ENCODE measurements at places on chromosomes 2 and 18. TPM values are rescaled to one million over a fixed set of nuclear protein-coding genes. Genes with fewer than 3 reads are reported as not detected.

DNA sequence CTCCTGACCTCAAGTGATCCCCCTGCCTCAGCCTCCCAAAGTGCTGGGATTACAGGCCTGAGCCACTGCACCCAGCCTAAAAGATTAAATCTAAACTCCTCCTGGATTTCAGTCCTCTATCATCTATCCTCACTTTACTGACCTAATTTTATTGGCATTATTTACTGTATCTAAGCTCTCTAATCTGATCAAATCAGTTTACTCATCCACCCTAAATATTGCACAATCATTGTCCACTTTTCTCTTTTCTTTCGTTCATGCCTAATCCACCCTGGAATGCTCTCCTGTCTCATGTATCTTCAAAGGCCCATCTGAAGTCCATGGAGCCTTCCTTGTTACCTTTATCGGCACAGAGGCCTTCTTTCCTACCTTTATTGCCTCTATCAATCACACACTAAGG lies 31.6 kb upstream of the GPR155 start:
- H3K36me3 ChIP-seq = no peaks in the 10 kb centered on the region
- H3K27me3 ChIP-seq = peaks cover 3% of the 10 kb centered on the region
- no peak overlapping the region for H3K4me3 ChIP-seq
- no peak overlapping the region for H3K27ac ChIP-seq
- no peak for DNase-seq

Gene HTR2B
- total RNA-seq = not detected

Gene ASPRV1
- total RNA-seq = 0.26 TPM

DNA sequence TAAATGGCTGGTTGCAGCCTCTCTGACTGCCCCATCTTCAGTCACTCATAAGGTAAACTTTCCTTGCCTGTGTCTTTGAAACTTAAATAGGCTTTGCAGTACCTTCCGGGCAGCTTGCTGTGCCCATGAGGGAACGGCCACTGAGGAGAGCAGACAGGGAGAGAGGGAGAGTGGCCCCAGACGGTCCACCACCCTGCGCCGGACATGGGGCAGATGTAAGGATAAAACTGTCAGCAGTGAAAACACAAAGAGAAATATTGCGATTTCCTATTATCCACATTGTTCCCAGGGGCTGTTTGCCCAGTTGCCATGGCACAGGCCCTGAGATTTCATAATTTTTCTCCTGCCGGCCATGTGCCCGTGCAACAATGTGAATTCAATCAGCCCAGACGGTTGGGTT lies 265.9 kb upstream of the SALL3 start:
- H3K36me3 ChIP-seq = no peaks in the 10 kb centered on the region
- H3K4me1 ChIP-seq = no peaks in the 10 kb centered on the region
- no peaks in the 10 kb centered on the region for H3K27me3 ChIP-seq
- no peak overlapping the region for H3K4me3 ChIP-seq
- no peak overlapping the region for H3K27ac ChIP-seq
- no peak for DNase-seq

Gene SLC19A3
- 0.14 TPM for total RNA-seq

Gene MSH2
- total RNA-seq = 16.0 TPM

Gene MC4R
- not detected for total RNA-seq

DNA sequence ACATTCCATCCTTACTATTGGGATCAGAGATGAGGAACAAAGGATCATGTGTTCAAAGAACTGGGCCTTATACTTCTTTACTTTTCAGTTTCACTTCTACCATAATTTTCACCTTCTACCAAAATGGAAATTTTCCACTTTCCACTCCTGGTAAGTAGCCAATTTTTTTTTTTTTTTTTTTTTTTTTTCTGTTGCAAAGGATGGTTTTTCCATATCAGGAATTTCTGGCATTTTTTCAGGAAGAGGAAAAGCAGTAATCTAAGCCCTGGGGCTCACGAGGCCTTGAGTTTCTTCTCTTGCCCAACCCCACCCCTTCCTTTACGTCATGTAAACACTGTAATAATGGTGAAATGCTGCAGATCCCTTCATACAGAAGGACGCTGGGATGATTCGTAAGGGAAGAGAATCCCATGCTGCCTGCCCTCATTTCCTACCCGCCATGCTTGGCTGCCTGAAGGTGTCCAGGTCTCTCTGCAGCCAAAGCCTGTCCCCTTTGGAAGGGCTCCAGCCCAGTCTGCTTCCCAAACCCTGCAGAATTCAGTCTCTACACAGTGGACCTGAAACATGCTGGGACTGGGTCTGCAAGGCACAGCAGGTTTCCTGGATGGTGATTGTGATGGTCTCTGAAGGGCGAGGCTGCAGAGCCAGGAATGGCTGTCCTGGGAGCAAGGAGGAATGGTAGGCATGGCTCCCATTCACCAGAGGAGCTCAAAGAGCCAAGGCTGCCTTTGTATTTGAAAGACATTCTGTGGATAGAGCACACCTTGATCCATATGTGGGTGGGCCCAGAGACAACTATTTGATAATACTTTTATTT lies 57.0 kb downstream of the EFR3B start:
- H3K4me1 ChIP-seq = peaks cover 4% of the 10 kb centered on the region
- H3K4me3 ChIP-seq = no peak overlapping the region
- DNase-seq = no peak
- no peaks in the 10 kb centered on the region for H3K27me3 ChIP-seq
- no peak overlapping the region for H3K27ac ChIP-seq

- no peaks in the 10 kb centered on the region for H3K36me3 ChIP-seq
- no peak overlapping the region for H3K27ac ChIP-seq
- no peak for DNase-seq
- H3K4me3 ChIP-seq = no peak overlapping the region
- no peaks in the 10 kb centered on the region for H3K4me1 ChIP-seq
These were observed 126.7 kb downstream of the DDX1 start for GRCh38 chr2:15718103-15718943.

GRCh38 chr18:55264108-55264507 lies 304.8 kb upstream of the CCDC68 start:
- peak overlapping the region; percentile 73 for H3K27ac ChIP-seq
- peaks cover 26% of the 10 kb centered on the region for H3K36me3 ChIP-seq
- H3K27me3 ChIP-seq = no peaks in the 10 kb centered on the region
- H3K4me3 ChIP-seq = no peak overlapping the region

- no peak overlapping the region for H3K4me3 ChIP-seq
- H3K27ac ChIP-seq = no peak overlapping the region
- H3K36me3 ChIP-seq = no peaks in the 10 kb centered on the region
These were observed 276.2 kb upstream of the EPHA4 start for GRCh38 chr2:221848286-221848685.

- H3K27ac ChIP-seq = no peak overlapping the region
- no peak overlapping the region for H3K4me3 ChIP-seq
- H3K4me1 ChIP-seq = peaks cover 2% of the 10 kb centered on the region
These were observed 453.9 kb upstream of the TRIB2 start for GRCh38 chr2:12262681-12263436.

Gene AKAIN1
- not detected for total RNA-seq

Gene HRH4
- 0.17 TPM for total RNA-seq

- H3K36me3 ChIP-seq = no peaks in the 10 kb centered on the region
- H3K27me3 ChIP-seq = no peaks in the 10 kb centered on the region
- no peak overlapping the region for H3K27ac ChIP-seq
- H3K4me3 ChIP-seq = no peak overlapping the region
- no peaks in the 10 kb centered on the region for H3K4me1 ChIP-seq
- DNase-seq = peak; percentile 53
These were observed 141.5 kb upstream of the FN1 start for GRCh38 chr2:215577356-215577755.

DNA sequence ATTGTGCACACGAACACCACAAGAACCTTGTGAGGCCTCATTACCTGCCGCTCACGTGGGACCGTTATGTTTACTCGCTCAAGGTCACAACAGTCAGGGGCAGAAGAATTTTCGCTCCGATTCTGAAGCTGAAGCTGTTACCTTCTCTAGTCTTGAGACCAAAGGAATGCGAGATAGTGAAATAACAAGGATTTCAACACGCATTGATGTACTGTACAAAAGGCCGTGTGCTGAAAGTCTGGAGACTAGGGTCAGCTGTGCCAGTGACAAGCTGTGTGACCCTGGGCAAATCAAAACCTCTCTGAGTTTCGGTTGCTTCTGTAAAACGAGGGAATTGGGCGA lies 583 bp downstream of the NEMP2 start:
- peaks cover 22% of the 10 kb centered on the region for H3K4me1 ChIP-seq
- peak overlapping the region; percentile 55 for H3K27ac ChIP-seq
- H3K36me3 ChIP-seq = no peaks in the 10 kb centered on the region

- no peaks in the 10 kb centered on the region for H3K27me3 ChIP-seq
- no peaks in the 10 kb centered on the region for H3K4me1 ChIP-seq
- no peaks in the 10 kb centered on the region for H3K36me3 ChIP-seq
- no peak for DNase-seq
- no peak overlapping the region for H3K27ac ChIP-seq
These were observed 270.7 kb upstream of the CELF4 start for GRCh38 chr18:37836071-37836970.

Gene GALR1
- not detected for total RNA-seq

Gene DSG2
- total RNA-seq = 168 TPM

GRCh38 chr2:181884601-181885000 lies 6.9 kb upstream of the ITPRID2 start:
- H3K4me1 ChIP-seq = peaks cover 6% of the 10 kb centered on the region
- no peak for DNase-seq
- no peaks in the 10 kb centered on the region for H3K27me3 ChIP-seq
- no peak overlapping the region for H3K4me3 ChIP-seq

DNA sequence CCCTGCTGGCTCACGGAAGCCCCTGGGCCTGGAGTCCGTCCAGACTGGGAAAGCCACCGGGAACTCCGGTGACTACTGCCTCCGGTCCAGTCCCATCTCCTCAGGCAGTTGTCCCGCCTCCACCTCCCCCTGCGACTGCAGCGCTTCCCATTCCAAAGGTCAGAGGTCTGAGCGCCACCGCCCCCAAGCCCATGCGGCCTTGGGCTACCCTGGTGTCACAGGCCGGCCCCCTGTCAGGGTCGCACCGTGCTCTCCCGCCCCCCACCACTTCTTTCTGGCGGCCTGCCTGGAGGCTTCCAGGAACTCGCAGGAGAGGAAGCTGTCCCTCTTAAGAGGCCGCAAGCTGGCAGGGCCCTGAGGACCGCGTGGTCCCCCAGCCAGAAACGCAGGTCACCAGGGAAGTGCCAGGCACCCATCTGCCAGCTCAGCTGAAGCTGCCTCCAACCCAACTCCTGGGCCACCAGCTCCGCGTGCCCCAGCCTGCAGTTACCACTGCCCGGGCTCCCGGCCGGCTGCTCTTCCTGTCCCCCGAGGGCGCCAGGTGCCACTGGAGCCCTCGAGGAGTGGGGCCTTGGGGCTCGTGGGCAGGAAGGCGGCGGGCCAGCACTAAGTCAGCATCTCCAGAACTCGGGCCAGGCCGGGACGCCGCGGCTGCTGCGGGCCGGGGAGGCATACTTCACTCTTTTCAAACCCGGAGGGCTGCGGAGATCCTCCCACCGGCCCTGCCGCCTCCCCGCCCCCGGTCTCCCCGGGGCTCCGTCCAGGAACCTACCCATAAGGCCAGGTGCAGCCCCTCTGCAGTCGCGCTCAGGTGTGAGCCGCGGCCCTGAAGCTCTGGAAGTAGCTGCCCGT lies 83.3 kb upstream of the POMC start:
- H3K36me3 ChIP-seq = peaks cover 3% of the 10 kb centered on the region
- H3K4me3 ChIP-seq = peak overlapping the region; percentile 57
- peaks cover 36% of the 10 kb centered on the region for H3K4me1 ChIP-seq
- DNase-seq = peak; percentile 16
- no peaks in the 10 kb centered on the region for H3K27me3 ChIP-seq

DNA sequence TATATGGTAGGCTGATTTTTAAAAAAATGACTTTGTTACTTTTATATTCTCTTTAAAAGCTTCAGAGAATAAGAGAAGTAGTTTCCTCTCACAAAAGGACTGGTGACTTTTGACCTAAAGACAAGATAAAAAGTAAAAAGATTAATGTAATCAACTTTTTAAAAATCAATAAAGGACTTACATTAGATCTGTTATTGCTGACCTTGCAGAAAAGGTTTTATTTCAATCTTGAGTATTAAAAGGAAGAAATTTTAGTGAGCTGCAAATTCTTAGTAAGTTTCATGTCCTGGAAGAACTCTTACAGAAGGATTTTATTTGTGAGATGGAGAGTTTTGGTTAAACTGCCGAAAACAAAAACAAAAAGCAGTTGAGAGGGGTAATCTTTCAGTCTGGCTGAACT lies 2.2 kb upstream of the GAREM1 start:
- DNase-seq = no peak
- no peak overlapping the region for H3K4me3 ChIP-seq
- H3K4me1 ChIP-seq = peaks cover 16% of the 10 kb centered on the region
- H3K27ac ChIP-seq = no peak overlapping the region
- no peaks in the 10 kb centered on the region for H3K36me3 ChIP-seq

GRCh38 chr2:9697909-9698308 lies 67.1 kb upstream of the YWHAQ start:
- H3K27ac ChIP-seq = no peak overlapping the region
- no peaks in the 10 kb centered on the region for H3K27me3 ChIP-seq
- no peaks in the 10 kb centered on the region for H3K36me3 ChIP-seq
- peaks cover 18% of the 10 kb centered on the region for H3K4me1 ChIP-seq
- no peak overlapping the region for H3K4me3 ChIP-seq
- DNase-seq = no peak

GRCh38 chr2:149015501-149015900 lies 23.0 kb upstream of the LYPD6B start:
- no peaks in the 10 kb centered on the region for H3K4me1 ChIP-seq
- no peaks in the 10 kb centered on the region for H3K36me3 ChIP-seq
- no peak overlapping the region for H3K4me3 ChIP-seq

DNA sequence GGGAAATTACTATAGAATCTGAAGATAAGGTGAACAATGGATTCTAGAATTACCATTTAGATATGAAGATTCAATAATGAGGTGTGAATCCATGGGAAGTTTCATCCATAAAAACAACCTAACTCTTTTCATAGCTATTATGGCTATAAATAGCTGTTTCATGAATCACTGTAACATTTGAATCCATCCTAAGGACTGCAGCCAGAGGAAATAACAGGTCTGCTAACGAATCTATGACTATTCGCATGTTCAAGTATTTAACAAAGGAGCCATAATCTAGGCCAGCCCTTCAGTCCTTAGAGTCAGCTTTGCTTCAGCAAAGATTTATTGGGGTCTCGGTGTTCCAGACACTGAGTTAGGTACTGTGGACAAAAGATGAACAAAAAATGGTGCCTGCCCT lies 87.1 kb downstream of the MYOM1 start:
- H3K27ac ChIP-seq = no peak overlapping the region
- H3K36me3 ChIP-seq = no peaks in the 10 kb centered on the region
- peak; percentile 26 for DNase-seq
- no peaks in the 10 kb centered on the region for H3K27me3 ChIP-seq

DNA sequence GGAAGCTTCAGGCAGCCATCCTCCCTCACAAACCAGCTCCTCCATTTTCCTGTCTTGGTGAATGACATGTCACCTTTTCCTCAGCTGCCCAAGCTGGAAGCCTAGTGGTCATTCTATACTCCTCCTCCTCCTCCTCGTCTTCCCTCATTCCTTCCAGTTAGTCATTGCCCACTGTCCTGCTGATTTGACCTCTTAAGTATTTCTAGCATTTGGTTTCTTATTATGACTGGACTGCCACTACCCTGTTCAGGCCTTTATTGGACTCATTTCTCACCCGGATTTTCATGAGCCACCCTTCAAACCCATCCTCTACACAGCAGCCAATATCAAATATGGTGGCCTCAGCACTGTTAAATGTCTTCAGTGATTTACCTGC lies 21.9 kb upstream of the MGAT5 start:
- H3K4me1 ChIP-seq = peaks cover 33% of the 10 kb centered on the region
- no peaks in the 10 kb centered on the region for H3K36me3 ChIP-seq
- peak overlapping the region; percentile 27 for H3K27ac ChIP-seq
- no peak overlapping the region for H3K4me3 ChIP-seq
- DNase-seq = peak; percentile 76
- H3K27me3 ChIP-seq = no peaks in the 10 kb centered on the region

GRCh38 chr2:223860809-223861738 lies 23.7 kb upstream of the AP1S3 start:
- no peak overlapping the region for H3K4me3 ChIP-seq
- H3K36me3 ChIP-seq = no peaks in the 10 kb centered on the region
- peak overlapping the region; percentile 35 for H3K27ac ChIP-seq
- no peaks in the 10 kb centered on the region for H3K27me3 ChIP-seq
- DNase-seq = peak; percentile 77

Gene LYG2
- total RNA-seq = not detected

Gene RNMT
- 48.5 TPM for total RNA-seq

Gene POTEE
- total RNA-seq = 0.79 TPM
